ENCODE measurements at places on chromosomes 2 and 18.

- no peak for DNase-seq
Observed at GRCh38 chr18:80129672-80130367, 20.8 kb downstream of the ADNP2 start.

- no peak for DNase-seq
Observed at GRCh38 chr2:168211664-168212163, 35.7 kb downstream of the STK39 start.

GRCh38 chr2:183267148-183267827 lies 143.0 kb downstream of the NUP35 start:
- DNase-seq: no peak

- no peak for DNase-seq
Observed at GRCh38 chr18:9653390-9653789, 39.0 kb upstream of the PPP4R1 start.

- no peak for DNase-seq
Observed at GRCh38 chr2:555164-555922, 121.9 kb downstream of the TMEM18 start.

GRCh38 chr18:22394428-22394827 lies 23.3 kb downstream of the CTAGE1 start:
- no peak for DNase-seq

DNA sequence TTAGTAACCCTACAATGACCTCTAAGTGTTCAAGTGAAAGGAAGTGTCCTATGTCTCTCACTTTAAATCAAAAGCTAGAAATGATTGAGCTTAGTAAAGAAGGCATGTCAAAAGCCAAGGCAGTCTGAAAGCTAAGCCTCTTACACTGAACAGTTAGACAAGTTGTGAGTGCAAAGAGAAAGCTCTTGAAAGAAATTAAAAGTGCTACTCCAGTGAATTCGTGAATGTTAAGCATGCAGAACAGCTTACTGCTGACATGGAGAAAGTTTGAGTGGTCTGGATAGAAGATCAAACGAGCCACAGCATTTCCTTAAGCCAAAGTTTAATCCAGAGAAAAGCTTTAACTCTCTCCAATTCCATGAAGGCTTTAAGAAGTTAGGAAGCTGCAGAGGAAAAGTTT lies 373.7 kb downstream of the NR4A2 start:
- DNase-seq: peak; percentile 36

DNA sequence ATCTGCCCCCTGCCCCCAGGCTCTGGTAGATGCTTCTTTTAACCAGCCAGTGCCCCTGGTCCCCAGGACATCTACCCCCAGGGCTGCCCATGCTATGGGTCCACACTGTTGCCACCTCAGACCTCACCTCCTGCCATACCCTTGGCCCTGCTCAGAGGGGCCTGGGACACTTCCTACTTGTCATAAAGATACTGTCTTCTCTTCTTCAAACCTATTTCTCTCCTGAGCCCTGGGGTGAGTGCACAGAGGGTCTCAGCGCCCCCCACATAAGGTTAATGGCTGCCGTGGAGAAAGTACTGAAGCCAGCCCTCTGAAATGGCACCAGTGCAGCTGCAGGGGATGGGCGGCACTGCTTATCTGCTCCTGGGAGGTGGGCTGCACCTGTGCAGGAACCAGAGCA lies 77.6 kb upstream of the MGAT4A start:
- no peak for DNase-seq

DNA sequence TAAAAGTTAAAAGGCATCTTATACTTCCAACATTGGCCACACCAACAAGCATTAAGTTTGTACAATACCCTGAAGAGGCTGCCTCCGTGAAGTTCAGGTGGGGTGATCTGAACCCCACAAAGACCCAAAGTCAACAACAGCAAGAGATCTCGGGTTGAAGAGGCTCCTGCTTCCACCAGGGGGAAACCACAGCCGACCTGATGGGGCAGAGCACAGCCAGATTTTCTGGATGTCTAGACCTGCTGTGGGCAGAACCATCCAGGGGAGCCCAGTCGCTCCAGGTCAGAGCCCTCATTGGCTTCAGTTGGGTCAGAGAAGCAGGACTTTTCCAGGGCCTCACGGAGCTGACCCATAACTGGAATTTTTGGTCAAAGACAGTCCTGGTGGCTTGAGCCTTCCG lies 66.5 kb upstream of the ACKR3 start:
- no peak for DNase-seq

DNA sequence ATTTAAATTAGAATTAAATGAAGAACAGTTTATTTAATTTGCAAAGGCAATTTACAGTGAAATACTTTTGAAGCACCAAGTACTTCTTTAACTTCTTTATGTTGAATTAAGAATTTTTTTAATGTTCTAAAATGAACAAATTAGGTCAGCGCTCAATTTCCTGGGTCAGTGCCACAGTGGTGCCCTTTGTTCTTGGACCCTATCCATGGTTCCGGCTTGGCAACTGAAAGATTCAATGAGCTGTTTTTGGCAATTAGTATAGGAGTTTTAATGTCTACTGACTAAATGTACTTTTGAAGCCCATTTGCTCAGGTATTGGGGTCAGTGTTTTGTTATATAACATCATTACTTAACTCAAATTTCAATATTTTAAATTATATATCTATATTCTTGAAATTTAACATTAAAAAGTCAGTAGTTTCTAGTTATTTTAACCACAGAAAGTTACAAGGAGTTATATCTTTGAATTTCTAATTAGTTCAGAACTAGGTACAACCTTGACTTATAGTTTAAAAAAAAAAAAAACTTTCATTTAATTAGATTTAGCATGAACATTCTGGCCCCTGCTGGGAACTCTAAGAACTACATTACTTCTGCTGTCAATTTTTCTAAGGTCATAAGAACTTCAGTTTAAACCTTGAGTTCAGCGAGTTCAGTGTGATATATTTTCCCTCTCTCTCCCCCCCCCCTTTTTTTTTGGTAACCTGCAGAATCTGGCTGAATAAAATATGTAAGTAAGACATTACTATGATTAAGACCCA lies 7.6 kb upstream of the MSTN start:
- DNase-seq: peak; percentile 82

- DNase-seq: no peak
Observed at GRCh38 chr2:110994250-110994961, 126.3 kb upstream of the BCL2L11 start.

DNA sequence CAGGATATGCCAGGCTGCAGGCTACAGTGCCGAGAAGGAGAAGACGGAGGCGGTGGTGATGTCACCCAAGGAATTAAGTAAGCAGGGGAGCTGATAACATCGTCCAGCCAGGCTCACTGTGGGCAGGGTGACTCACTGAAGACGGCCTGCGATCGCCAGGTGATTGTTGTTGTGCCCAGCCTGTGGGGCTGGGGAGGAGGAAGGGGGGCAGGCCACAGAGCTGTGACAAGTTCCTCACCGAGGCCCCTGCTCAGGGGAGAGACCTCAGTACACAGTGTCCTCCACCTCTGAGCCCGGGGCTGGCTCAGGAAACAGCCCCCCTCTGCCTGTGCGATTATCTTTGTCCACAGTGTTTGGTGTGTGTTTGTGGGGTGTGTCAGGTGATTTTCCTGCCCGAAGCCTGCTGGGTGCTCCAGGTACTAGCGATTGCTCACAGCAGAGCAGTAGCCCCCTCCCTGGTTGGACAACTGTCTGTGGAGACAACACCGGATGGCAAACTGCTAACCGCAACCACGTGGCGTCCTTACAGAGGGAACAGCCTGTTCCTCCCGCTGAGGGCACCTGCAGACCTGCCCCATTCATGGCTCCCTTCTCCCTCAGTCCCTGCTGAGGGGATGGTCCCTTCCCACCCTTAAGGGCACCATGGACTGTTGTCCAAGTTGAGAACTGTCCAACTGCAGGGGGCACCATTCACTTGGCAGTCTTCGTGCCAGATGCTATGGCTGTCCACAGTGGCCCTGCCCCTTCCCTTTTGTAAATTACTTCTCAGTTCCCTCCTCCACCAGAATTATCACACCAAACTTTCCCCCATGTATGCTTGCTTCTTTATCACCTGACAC lies 95.1 kb downstream of the ZFP36L2 start:
- peak; percentile 53 for DNase-seq

DNA sequence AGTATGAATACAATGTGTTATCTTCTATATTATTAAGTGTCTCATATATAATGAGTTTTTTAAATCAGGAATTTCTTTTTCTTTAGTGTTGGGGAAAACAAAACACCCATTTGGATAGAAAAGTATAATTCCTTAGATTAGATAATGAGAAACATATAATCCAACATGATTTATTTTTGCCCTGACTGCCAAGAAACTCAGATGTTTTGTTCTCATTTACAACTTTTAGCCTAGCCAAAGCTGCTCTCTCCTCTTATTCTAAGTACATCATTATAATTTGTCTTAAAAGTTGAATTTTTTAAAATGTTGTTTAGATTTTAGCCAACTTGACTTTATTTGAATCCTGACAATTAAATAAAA lies 68.6 kb downstream of the SLC40A1 start:
- DNase-seq: no peak

- DNase-seq: no peak
Observed at GRCh38 chr2:28327956-28328922, 64.4 kb upstream of the FOSL2 start.

GRCh38 chr2:70479816-70480215 lies 73.8 kb downstream of the TGFA start:
- DNase-seq: no peak

DNA sequence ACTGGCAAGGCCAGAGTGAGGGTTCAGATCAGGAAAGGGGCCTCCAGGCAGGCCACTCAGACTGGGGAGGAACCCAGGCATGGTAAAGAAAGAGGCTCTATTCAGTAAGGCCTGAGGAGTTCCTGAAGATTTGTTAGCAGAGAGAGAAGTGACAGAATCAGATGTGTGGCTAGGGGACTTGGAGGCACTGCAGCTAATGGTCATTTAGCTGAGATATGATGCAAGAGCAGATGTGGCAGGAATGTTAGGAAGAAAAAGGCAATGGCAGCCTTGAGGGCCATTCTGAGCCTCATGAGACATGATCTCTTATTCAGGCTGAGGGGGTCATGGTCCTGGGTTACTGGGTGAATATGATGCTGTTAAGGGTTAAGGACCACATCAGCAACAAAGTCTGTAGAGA lies 73.4 kb downstream of the CCDC93 start:
- DNase-seq: no peak

DNA sequence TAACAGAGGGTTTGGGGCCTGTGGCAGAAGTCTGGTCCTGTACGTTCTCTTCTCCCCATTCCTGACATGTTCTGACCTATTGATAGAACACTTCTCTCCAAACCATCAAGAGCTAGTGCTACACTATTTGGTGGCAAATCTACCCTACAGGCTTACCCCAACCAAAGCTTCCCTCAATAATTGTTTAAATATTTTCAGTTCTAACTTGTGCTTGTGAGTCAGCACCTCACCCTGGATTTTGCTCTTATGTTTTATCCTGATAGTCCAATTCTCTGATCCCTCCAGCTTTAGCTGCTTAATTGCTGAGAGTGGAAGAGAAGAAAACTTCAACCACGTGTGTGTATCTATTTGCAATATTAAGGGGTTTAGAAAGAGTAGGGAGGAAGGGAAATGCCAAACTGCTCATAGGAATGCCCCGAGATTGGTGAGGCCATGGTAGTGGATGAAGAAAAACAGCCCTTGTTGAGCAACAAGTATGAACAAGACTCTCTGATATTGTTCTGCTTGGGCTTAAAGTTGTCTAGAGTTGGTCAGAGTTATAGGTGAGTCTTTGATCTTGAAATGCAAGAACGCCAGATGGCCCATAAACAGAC lies 67.8 kb upstream of the PARD3B start:
- DNase-seq: no peak

- DNase-seq: no peak
Observed at GRCh38 chr2:199933466-199933865, 21.8 kb downstream of the TYW5 start.

- no peak for DNase-seq
Observed at GRCh38 chr2:228845162-228845925, 425.7 kb downstream of the PID1 start.

GRCh38 chr18:32595832-32596231 lies 125.2 kb upstream of the GAREM1 start:
- no peak for DNase-seq

GRCh38 chr2:136135921-136136906 lies 18.3 kb upstream of the CXCR4 start:
- DNase-seq: no peak

DNA sequence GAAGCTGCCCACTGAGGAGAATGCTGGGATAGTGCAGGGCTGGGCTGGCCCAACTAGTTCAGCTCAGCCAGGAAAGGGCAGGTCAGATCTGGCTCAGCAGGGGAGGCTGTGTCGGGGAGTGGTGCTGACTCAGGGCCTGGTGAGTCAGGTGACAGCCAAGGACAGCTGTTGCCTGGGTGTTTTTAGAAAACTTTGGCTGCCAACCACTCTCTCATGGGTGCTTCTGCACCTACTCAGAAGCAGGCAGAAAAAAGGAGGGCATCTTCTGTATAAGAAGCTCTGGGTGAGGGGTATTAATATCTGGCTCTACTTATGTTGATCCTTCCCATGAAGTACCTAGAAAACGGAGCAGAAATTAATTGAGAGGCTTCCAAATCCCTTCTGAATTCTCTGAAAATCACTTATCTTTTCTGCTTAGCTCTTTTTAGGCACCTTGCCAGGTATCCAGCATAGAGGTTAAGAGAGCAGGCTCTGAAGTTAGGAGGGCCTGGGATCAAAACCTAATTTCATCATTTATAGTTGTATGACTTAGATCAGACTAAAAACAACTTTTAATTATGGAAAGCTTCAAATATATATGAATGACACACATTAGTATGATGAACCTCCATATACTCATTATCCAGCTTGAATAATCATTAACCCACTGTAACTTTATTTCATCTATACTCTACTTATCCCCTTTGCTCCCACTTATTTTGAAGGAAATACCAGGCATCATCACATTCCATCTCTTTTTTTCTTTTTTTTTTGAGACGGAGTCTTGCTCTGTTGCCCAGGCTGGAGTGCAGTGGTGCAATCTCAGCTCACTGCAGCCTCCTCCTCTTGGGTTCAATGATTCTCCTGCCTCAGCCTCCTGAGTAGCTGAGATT lies 15.5 kb upstream of the RAB10 start:
- DNase-seq: peak; percentile 39

- DNase-seq: no peak
Observed at GRCh38 chr18:12255626-12256026, 1.5 kb downstream of the CIDEA start.

DNA sequence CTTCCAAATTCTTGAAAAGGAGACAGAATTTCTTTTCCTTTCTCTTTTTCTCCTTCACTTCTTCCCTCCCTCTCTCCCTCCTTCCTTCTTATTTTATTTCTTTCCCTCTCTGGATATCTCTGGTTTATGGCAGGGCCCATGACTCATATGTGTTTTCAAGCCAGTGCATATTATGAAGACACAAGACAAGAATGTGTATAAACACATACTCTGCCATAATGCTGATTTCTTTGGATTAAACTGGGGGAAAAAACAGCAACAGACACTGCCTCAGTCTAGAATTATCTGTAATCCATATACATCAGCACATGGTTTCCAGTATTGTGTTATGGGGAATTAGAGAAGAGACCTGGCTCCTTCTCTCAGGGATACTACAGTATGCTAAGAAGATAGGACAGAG lies 82.8 kb upstream of the CPO start:
- no peak for DNase-seq

DNA sequence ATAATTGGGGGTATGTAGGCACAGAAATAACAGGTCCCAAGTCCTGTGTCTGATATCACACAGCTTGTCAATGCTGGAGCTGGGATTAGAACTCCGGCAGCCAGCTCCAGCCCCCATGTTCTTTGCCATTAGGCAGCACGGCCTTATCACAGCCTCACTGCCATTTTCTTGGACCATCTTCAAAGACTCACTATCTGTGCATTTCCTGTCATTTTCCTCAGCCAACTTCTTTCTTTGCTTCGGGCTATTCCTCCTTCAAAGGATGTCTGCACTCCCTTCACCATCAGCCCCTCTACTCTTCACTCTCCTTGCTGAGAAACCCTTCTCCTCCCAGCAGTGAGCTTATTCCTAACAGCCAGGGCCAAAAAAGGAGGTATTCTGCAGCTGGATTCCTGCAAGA lies 139.6 kb downstream of the GALNT14 start:
- DNase-seq: no peak

- DNase-seq: no peak
Observed at GRCh38 chr2:98078701-98079100, 8.3 kb upstream of the VWA3B start.
